ENCODE measurements at places on chromosomes 7 and 10.

- DNase-seq: no peak
Observed at GRCh38 chr7:132980402-132980801, 101.5 kb downstream of the CHCHD3 start.

GRCh38 chr10:132551093-132551807, 13.7 kb downstream of the INPP5A start:
- peak; percentile 36 for DNase-seq

GRCh38 chr7:124688991-124689390, 76.6 kb downstream of the GPR37 start:
- DNase-seq: no peak

DNA sequence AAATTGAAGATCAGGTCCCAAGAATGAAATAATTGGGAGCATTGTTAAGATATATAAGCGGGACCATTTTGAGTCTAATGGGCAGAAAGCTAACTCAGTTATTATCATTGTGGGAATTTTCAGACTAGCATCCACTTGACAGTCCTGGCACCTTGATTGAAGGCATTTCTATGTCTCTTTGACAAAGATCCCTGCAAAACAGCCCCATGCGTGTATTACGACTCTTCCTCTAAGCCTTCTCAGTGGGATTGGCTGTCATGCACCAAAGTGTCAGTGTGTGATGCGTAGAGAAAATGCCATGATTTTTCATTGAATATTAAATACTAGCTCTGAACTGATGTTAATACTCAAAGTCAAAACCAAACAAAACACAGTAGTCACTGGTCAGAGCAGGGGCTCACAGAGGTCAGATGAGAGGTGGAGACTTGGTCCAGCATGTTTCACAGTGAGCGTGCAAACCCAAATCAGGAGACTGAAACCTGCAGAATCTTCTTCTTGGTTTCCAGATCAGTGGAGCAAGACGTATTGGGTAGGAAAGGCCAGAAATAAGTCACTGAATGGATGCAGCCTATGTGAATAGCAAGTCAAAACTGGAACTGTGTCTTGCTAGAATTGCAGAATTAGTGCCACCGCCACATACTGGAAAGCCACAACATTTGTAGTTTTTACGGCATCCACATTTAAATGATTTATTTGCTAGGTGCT, 303.6 kb upstream of the AKR1E2 start:
- DNase-seq: no peak

- DNase-seq: no peak
Observed at GRCh38 chr7:69953136-69954067, 355.1 kb downstream of the AUTS2 start.

All from CD4-positive, alpha-beta T cell treated with Interleukin-10 for 1 hour (primary cell).